Activated naive CD8-positive, alpha-beta T cell treated with anti-CD3 and anti-CD28 coated beads, Interleukin-2, amount 10 ng/mL, durations not matched to agents 7 days and 5 days (primary cell): ENCODE measurements at places on chromosomes 2 and 18. TPM values are rescaled to one million over a fixed set of nuclear protein-coding genes. Genes with fewer than 3 reads are reported as not detected.
A peak's percentile ranks its signal among the peaks of the same experiment; 100 is the strongest.

KLHL41 gene
- total RNA-seq, result 0.17 TPM

WBP1 gene
- total RNA-seq, result 69.6 TPM

SERPINB8 gene
- 6.0 TPM for total RNA-seq

LYPD6B gene
- not detected for total RNA-seq

GRCh38 chr18:54904581-54904980, 54.7 kb downstream of the CCDC68 start:
- DNase-seq, result no peak
- H3K36me3 ChIP-seq, result no peaks in the 10 kb centered on the region
- H3K27ac ChIP-seq, result no peak overlapping the region
- no peak overlapping the region for H3K4me3 ChIP-seq
- no peaks in the 10 kb centered on the region for H3K4me1 ChIP-seq

DNA sequence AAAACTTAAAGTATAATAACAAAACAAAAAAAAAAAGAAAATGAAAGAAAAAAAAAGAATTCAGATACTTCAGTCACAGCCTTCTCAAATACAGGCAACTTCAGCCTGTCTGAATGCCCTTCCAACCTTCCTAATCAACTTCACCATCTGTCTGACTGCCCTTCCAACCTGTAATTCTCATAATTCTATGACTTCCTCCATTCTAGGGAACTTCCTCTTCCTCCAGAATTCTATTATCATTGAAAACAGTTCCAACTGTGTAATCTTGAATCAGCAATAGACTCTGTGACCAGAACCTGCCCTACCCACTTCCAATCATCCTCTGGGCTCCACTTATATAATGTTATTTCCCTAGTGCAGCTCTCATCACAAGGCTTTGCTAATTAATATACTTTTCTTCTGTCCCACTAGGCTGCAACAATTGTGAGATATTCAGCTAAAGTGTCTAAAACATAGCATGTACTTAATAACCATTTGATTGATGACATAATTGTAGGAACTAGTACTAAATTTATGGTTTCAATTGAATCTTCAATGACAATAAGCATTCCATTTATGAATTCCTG, 127.3 kb downstream of the UPP2 start:
- H3K4me1 ChIP-seq, result no peaks in the 10 kb centered on the region
- no peak overlapping the region for H3K27ac ChIP-seq
- H3K36me3 ChIP-seq, result no peaks in the 10 kb centered on the region
- H3K27me3 ChIP-seq, result peaks cover 2% of the 10 kb centered on the region

DNA sequence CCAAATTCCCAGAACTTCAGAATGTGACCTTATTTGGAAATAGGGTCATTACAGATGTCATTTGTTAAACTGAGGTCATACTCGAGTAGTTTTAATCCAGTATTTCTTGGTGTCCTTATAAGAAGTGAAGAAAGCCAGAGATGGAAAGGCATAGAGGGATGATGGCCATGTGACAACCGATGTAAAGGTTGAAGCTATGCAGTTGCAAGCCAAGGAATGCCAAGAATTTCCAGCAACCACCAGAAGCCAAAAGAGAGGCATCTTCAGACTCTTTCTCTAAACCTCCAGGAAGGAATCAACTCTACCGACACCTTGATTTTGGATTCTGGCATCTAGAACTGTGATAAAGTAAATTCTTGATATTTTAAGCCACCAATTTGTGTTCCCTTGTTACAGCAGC, 242.2 kb downstream of the CDH20 start:
- no peak for DNase-seq
- H3K27ac ChIP-seq, result no peak overlapping the region
- peaks cover 8% of the 10 kb centered on the region for H3K27me3 ChIP-seq
- peaks cover 4% of the 10 kb centered on the region for H3K4me1 ChIP-seq
- H3K4me3 ChIP-seq, result no peak overlapping the region

DNA sequence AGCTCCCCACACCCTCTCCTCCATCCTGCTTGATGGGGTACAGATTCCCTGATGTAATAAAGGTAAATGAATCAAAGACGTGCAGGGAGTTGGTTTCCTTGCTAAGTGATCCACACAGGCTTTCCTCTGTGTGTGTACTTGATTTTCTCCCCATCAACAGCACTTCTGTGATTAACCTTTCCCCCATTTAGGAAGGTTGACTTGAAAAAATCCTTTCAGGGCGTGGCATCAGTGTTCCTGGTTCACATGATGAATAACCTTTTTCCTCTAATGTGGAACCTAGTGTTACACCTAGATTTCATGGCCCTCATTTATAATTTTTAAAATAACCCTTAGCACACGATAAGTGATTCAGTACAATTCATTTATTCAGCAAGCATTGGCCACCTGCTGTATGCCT, 115.0 kb downstream of the ICA1L start:
- no peaks in the 10 kb centered on the region for H3K27me3 ChIP-seq
- no peak overlapping the region for H3K27ac ChIP-seq
- H3K4me1 ChIP-seq, result peaks cover 12% of the 10 kb centered on the region
- H3K36me3 ChIP-seq, result peaks cover 33% of the 10 kb centered on the region
- no peak overlapping the region for H3K4me3 ChIP-seq

NTSR2 gene
- total RNA-seq, result not detected

BBS5 gene
- 2.8 TPM for total RNA-seq

UPP2 gene
- not detected for total RNA-seq

DNA sequence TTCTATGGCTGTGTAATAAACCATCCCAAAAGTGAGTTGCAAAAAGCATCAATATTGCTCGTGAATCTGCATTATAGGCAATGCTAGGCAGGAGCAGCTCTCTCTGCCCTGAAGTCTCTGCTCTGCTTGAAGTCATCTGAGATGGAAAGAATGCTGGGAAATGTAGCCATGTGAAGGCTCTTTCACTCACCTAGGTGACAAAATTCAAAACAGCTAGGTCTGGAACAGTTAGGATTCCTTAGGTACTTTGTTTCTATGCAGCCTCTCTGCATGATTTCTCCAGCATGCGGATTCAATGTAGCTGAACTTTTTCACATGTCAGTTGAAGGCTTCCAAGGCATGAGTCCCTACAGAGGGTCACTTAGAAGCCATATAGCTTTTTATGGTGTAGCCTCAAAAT, 1383.7 kb downstream of the LRP1B start:
- no peaks in the 10 kb centered on the region for H3K27me3 ChIP-seq
- H3K27ac ChIP-seq, result no peak overlapping the region
- H3K4me3 ChIP-seq, result no peak overlapping the region
- no peaks in the 10 kb centered on the region for H3K36me3 ChIP-seq
- H3K4me1 ChIP-seq, result no peaks in the 10 kb centered on the region

CRYBA2 gene
- total RNA-seq, result not detected

DNA sequence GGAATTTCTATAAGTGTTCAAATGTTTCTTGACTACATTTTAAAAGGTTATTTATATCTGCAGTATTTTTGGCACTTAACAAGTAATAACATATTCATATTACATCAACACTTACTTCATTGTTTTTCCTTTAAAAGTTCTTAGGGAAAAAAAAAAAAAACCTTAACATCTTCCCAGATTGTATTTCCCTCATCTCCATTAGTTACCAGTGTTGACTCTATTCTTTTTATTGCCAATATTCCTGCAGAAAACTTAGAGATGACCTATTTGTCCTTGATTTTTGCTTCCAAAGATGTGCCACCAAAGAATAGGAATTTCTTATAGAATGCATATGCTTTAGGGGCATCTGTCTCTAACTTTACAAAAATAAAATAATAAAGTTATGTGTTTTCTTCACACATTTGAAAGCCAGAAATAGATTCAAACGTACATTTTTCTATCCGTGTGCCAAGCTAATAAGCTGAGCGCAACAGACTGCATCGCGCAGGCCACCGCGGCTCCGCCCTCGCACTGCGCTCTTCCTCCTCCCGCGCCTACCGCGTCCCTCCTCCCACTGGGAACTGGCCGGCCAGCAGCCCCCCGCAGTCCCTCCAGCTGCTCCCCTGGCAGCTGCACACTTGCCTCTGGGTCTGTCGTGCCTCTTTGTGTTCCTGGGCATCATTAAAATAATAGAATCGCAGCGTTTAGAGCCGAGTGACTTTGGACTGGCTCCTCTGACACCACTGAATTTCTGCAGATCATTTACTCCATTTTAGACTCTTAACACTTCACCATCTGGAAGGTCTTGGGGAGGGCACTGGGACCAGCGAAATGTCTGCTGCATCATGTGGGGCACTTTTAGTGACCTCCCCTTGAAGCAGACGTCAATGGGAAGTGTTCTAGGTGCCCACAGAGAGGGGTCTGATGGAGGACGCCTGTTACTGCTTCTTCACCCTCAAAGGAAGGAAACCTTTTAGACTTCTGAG, 21.2 kb upstream of the NAB1 start:
- peak overlapping the region; percentile 50 for H3K27ac ChIP-seq
- peak; percentile 48 for DNase-seq
- peaks cover 3% of the 10 kb centered on the region for H3K27me3 ChIP-seq
- H3K4me1 ChIP-seq, result peaks cover 8% of the 10 kb centered on the region

DNA sequence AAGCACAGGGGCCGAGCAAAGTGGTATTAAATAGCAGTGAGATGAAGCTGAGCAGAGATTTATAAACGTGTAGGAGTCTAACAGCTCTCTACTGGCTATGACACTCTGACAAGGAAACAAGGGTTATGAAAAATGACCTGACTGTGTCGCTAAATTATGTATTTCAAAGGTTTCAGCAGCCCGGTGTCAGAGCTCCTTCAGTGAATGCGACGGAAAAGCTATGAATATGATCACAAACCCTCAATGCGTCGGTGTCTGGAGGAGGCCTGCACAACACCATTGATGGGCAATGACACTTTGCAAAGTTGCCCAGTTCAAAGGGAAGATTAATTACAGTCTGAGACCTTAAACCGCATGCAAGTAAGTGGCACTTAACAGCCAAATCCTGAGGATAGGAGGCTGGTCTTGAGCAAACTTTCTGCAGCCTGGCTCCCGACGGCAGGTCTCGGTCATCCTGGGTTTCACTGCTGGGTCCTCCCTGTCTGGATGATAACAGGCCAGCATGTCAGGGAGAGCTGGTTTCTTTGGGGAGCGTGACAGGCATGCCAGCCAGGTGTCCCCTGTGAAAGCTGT, 615.1 kb upstream of the SALL3 start:
- DNase-seq, result no peak
- H3K4me3 ChIP-seq, result no peak overlapping the region
- H3K27ac ChIP-seq, result no peak overlapping the region
- no peaks in the 10 kb centered on the region for H3K4me1 ChIP-seq

SERPINB10 gene
- not detected for total RNA-seq

GRCh38 chr2:35443087-35443486, 912.5 kb upstream of the CRIM1 start:
- no peak overlapping the region for H3K27ac ChIP-seq
- DNase-seq, result no peak
- no peak overlapping the region for H3K4me3 ChIP-seq
- no peaks in the 10 kb centered on the region for H3K4me1 ChIP-seq

GRCh38 chr2:127381762-127382161, 6.0 kb downstream of the MAP3K2 start:
- no peak overlapping the region for H3K27ac ChIP-seq
- H3K4me1 ChIP-seq, result peaks cover 39% of the 10 kb centered on the region
- H3K36me3 ChIP-seq, result peaks cover 18% of the 10 kb centered on the region
- DNase-seq, result no peak

DNA sequence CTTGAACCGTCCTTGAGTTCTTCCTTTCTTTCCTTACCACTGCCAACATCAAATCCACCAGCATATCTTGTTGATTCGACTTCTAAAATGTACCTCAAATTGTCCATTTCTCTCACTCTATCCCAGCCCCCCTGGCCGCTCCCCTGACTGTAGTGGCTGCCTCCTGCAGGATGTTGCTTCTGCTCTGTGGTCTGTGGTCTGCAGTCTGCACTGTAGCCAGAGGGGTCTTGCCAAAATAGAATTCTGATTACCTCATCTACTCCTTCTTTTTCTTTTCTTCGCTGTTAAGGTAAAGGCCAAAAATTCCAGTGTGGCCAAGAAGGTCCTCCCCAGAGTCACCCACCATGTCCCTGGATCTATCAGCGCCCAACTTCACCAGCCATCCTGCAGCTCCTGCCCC, 79.5 kb upstream of the ALPP start:
- H3K36me3 ChIP-seq, result peaks cover 23% of the 10 kb centered on the region
- peaks cover 28% of the 10 kb centered on the region for H3K4me1 ChIP-seq
- H3K27me3 ChIP-seq, result no peaks in the 10 kb centered on the region
- DNase-seq, result no peak
- peak overlapping the region; percentile 68 for H3K4me3 ChIP-seq

GRCh38 chr2:15920696-15921095, 19.7 kb upstream of the MYCN start:
- no peaks in the 10 kb centered on the region for H3K36me3 ChIP-seq
- H3K4me3 ChIP-seq, result no peak overlapping the region
- no peak overlapping the region for H3K27ac ChIP-seq

DNA sequence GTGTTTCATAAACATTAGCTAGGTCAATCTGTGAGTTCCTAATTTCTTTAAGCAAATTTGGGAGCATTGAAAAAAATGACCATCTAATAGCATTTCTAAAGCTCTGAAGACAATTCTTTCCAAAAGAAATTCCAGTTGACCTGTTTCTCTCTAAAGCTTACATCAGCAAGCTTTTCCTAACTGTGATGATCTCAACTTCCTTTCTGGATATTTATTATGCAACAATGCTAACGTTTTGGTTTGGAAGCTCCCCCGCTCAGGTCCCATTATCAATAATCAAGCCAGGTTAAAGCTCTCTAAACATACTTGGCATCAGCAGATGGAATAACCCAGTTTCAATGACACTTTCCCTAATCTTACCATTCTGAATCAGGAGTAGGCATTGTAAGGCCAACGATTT, 196.3 kb upstream of the TANK start:
- no peaks in the 10 kb centered on the region for H3K36me3 ChIP-seq
- peaks cover 8% of the 10 kb centered on the region for H3K27me3 ChIP-seq
- no peak overlapping the region for H3K27ac ChIP-seq
- H3K4me1 ChIP-seq, result no peaks in the 10 kb centered on the region

DNA sequence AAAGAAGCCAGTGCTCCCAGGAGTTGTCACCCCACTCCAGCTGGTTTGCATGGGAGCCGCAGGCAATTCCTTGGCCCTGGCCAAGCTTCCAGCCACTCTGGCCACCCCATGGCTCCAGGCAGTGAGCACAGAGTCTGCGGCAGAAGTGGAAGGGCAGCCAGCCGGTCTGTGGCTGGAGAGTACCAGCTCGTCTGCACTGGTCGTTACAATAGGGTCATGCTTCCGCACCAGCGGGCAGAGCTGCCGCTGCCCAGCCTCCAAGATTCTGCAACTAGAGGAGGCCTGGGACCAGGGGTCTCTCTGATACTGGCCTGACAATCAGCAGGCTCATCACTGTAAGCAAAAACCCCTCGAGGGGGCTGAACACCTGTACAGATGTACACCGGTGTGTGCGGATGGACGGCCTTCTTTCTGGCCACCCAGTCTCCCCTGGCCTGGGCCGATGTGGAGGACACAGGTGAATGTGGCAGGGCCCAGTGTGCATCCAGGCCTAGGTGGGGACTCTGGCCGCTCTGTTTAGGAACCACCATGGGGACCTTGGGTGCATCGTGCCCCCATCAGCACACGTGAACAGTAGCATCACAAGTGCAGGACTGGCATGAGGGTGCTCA, 51.9 kb upstream of the ODC1 start:
- H3K36me3 ChIP-seq, result no peaks in the 10 kb centered on the region
- H3K4me3 ChIP-seq, result no peak overlapping the region
- peaks cover 20% of the 10 kb centered on the region for H3K27me3 ChIP-seq
- no peak for DNase-seq
- peaks cover under 1% of the 10 kb centered on the region for H3K4me1 ChIP-seq

ZNF804A gene
- total RNA-seq, result 0.08 TPM

- H3K27ac ChIP-seq, result no peak overlapping the region
- H3K4me1 ChIP-seq, result peaks cover 8% of the 10 kb centered on the region
- H3K27me3 ChIP-seq, result no peaks in the 10 kb centered on the region
- no peak for DNase-seq
- H3K36me3 ChIP-seq, result peaks cover 3% of the 10 kb centered on the region
- no peak overlapping the region for H3K4me3 ChIP-seq
Measured at GRCh38 chr18:13392029-13392750, 173.6 kb downstream of the LDLRAD4 start.

- peaks cover 17% of the 10 kb centered on the region for H3K4me1 ChIP-seq
- no peak overlapping the region for H3K4me3 ChIP-seq
- peaks cover 4% of the 10 kb centered on the region for H3K27me3 ChIP-seq
- no peak overlapping the region for H3K27ac ChIP-seq
- DNase-seq, result no peak
- peaks cover 6% of the 10 kb centered on the region for H3K36me3 ChIP-seq
Measured at GRCh38 chr18:34875150-34875549, 165.1 kb downstream of the DTNA start.
